ENCODE measurements at places on chromosomes 3 and 15.

- DNase-seq: no peak
These were observed 56.4 kb upstream of the RASGRP1 start for GRCh38 chr15:38620851-38621594.

DNA sequence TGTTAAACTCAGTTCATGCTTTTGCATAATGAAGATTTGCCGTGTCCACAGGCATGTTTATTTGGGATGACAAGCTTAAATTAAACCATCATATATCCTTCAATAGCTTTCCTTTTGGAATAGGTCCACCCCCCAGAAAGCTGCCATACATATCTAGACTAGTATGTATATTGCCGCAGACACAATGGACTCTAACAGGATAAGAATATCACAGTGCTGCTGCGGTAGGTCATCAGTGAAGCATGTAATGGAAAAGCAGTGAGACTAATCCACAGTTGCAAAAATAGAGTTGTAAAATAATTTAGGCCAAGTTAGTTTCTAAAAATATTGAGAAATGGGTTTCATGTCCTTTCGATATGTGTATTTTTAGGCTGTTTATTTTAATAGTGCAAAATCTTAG is 819.9 kb upstream of the DPPA4 start:
- no peak for DNase-seq

GRCh38 chr3:4883011-4883410 is 96.2 kb upstream of the BHLHE40 start:
- DNase-seq: no peak

- DNase-seq: no peak
These were observed 321.5 kb upstream of the CTNNB1 start for GRCh38 chr3:40877631-40878463.

DNA sequence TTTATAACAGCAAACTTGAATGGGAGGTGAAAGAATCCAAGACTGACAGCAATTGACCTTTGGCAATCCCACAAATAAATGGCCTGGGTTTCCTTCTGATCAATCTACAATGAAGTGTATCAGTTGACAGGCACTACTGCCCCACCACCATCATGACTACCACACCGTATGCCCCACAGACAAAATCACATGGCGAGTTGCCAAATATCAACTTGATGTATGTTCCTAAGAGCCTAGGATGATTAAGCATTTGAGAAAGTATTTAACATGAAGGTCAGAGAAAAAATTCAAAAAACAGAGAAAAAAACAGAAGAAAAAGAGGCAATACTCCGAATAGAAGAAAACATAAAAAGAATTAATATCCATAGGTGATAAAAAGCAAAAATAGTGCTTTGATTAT is 215.9 kb upstream of the STAC start:
- DNase-seq: no peak

- peak; percentile 85 for DNase-seq
These were observed 2.4 kb downstream of the CIB1 start for GRCh38 chr15:90231028-90232017.

DNA sequence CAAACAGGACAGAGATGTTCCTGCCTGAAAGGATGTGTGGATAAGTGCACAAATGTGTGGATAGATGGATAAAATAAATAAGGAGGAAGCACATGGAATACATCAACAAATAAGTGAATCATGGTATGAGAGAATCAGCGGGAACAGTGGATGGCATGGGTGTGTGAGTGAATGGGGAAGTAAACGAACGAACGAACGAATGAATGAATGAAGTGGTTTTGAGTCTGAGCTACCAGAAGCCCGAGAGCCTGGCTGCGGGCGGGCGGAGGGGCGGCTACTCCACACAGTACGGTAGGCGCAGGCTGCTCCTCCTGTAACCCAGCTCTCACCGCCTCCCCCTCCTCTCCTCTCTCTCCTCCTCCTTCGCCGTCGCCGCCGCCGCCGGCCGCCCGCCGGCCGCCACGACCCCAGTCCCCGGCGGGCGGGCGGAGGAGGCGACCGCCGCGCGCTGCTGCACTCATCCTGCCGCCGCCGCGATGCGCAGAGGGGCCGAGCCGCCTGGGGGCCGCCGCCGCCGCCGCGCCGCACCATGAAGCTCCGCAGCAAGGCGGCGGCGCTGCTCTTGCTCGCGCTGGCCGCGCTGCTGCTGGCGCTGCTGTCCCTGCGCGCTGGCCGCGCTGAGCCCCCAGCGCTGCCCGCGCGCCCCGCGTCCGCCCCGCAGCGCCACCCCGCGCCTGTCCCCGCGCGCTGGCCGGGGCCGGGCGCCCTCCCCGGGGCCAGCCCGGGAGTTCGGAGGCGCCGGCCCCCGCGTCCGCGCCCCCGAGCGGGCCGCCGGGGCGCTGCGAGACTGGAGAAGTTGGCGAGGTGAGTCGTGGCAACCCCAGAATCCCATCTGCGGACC is at the start of gene GXYLT2:
Gene GXYLT2, plus strand, starts transcription at position 342 of the 841 bp plus-strand sequence. Its CDS starts 188 bp downstream, at position 530.
- DNase-seq: peak; percentile 37

GRCh38 chr3:172036541-172037215 is 2.7 kb upstream of the FNDC3B start:
- DNase-seq: peak; percentile 25

- peak; percentile 49 for DNase-seq
These were observed 7.5 kb upstream of the TGFBR2 start for GRCh38 chr3:30598668-30599545.

- no peak for DNase-seq
These were observed 21.6 kb upstream of the SLC6A20 start for GRCh38 chr3:45817831-45818522.

- no peak for DNase-seq
These were observed 101.9 kb upstream of the KCNH8 start for GRCh38 chr3:19046440-19046839.

GRCh38 chr15:100310513-100311153 is 31.1 kb downstream of the ADAMTS17 start:
- DNase-seq: no peak

DNA sequence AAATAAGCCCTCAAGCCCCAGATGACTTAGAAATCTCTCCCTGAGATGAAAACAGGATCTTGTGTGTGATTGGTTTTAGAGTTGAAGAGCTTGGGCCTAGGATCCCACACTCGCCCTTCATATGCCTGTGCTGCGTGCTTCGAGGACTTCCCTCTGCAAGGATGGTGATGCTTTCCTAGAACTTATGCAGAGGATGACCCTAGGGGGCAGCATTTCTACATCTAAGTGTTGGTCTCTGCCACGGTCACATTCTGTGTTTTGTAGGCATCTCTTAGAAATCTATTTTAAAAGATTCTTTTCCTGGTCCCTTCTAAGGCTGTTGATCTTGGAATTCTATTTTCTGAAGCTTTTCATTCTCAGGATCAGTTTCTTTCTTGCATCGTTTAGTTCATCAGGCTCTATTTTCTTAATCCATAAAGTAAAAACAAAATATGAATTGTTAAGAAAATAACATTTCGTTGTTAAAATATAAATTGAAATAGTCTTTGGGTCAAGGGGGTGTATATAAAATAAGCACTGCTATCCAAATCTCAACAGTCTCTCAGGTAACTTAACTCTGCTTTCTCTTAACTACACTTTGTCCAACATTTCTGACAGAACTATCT is 45.7 kb downstream of the WDR76 start:
- peak; percentile 33 for DNase-seq

GRCh38 chr3:32436816-32437189 is 45.1 kb downstream of the CMTM7 start:
- DNase-seq: peak; percentile 66

GRCh38 chr3:34261001-34261385 is 462.6 kb downstream of the PDCD6IP start:
- DNase-seq: no peak

- no peak for DNase-seq
These were observed 202.2 kb downstream of the TIGIT start for GRCh38 chr3:114496021-114496434.

GRCh38 chr15:45674677-45675076 is 39.8 kb downstream of the SQOR start:
- no peak for DNase-seq

DNA sequence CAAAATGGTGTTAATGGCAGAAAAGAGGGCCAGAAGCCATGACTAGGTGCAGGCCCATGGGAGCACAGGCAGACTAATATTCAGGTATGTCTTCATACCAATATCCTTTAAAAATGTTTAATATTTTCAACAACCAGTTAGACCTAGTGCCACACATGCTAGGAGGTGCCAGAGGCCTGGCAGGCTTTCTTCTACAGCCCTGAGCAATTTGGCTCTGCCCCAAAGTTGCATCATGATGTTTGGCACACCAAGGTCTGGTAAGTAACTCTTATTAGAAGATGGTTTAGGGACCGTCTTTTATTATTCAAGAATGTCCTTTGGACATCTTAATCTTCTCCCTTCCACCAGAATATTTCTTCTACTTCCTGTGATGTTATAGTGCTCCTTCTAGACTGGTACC is 34.8 kb downstream of the MITF start:
- DNase-seq: no peak

GRCh38 chr15:48679952-48680351 is 34.4 kb upstream of the FBN1 start:
- no peak for DNase-seq

DNA sequence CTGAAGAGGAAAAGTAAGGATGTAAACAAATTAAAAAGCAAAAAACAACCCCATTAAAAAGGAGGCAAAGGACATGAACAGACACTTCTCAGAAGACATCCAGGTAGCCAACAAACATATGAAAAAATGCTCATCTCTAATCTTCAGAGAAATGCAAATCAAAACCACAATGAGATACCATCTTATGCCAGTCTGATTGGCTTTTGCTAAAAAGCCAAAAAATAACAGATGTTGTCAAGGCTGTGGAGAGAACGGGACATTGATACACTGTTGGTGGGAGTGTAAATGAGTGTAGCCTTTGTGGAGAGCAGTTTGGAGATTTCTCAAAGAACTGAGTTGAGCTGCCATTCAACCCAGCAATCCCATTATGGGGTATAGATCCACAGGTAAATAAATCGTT is 18.6 kb upstream of the RGMA start:
- DNase-seq: no peak

- DNase-seq: no peak
These were observed 276.0 kb downstream of the MFSD1 start for GRCh38 chr3:159077860-159078259.

DNA sequence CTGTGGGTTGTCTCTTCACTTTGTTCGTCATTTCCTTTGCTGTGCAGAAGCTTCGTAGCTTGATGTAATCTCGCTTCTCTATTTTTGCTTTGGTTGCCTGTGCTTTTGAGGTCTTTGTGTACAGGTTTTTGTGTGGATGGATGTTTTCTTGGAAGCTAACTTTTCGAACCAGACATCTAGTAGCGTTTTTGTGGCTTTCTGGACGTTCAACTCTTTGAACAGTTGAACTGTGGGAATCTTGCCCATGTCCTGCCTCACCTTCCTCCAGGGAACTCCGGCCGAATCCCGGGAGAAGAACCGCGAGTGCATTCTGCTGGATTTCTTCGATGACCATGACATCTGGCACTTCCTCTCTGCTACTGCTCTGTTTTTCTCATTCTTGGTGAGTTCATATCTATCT is 70.6 kb downstream of the USF3 start:
- no peak for DNase-seq

GRCh38 chr15:40157778-40158447 is 3.0 kb upstream of the BUB1B start:
- DNase-seq: no peak

GRCh38 chr15:69595009-69595791 is 142.6 kb downstream of the RPLP1 start:
- DNase-seq: no peak

DNA sequence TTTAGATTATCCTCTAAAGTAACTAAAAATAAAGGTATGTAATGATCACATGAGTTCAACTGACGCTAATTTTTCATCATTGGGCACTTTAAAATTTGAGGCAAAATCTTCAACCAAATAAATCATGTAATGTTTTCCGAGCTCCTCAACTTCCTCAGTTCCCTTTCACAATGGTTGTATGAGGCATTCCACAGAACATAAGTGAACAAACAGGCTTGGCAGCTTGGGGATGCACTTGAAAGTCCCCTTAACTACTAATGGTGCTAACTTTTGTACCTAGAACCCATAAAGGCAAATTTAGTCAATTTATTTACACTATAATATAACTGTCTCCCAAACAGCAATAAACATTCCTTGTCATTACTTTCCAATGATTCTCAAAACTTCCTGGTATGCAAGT is 1137.9 kb downstream of the ROBO2 start:
- no peak for DNase-seq

DNA sequence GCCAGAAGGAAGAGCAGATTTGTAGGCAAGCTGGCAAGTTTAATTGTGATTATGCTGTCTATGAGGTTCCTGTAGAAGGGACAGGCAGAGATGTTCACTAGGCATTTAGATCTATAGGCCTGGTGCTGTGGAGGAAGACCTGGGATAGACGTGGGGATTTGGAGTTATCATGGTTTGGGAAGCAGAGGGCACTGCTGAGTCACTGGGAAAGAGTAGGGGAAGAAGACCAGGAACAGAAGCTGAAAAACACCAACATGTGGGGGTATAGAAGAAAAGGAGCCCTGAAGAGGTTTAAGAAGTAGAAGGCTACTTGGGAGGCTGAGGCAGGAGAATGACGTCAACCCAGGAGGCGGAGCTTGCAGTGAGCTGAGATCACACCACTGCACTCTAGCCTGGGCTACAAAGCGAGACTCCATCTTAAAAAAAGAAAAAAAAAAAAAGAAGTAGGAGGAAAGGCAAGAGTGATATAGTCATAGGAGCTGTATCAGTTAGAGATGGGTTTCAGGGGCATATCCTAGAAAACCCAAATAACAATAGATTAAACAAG is 19.3 kb downstream of the GRK7 start:
- DNase-seq: no peak

GRCh38 chr15:88974392-88974791 is 61.2 kb upstream of the MFGE8 start:
- DNase-seq: no peak

DNA sequence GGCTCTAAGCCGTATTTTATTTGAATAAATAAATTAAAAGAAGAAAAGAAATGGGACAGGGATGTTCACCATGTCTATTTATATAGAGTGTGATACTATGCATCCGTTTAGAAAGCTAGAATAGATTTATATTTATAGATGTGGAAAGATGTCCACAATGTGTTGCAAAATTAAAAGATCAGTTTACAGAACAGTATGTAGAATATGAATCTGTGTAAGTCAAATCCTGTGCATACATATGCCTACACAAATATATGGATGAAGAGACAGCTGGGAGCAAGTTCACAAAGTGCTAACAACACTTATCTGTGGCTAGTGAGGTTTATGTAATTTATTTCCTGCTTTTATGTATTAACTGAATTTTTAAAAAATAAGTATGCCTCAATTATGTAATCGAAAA is 25.4 kb upstream of the SLMAP start:
- no peak for DNase-seq

DNA sequence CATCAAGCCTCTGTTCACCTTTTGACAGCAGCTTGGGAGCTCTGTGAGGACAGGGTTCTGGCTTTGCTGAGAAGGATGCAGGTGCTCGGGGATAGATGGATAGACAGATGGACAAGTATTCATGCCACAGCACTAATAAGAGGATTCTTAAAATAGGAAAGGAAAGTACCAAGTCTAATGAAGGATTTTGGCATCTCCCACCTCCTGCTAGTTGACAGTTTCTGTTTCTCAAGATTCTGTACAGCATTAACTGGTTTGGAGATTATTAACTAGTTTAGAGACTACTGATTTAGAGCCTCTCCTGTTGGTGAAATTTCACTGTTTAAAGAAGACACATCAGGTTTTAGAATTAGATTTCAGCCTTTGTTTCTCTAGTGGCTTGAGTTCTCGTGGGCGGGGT is 152.3 kb downstream of the CACNA1D start:
- DNase-seq: no peak

GRCh38 chr15:89074402-89075012 is 13.7 kb upstream of the ABHD2 start:
- no peak for DNase-seq
